ENCODE measurements at places on chromosomes 16 and 17.

GRCh38 chr16:48158296-48158695, 2.5 kb upstream of the ABCC12 start:
- DNase-seq: no peak

DNA sequence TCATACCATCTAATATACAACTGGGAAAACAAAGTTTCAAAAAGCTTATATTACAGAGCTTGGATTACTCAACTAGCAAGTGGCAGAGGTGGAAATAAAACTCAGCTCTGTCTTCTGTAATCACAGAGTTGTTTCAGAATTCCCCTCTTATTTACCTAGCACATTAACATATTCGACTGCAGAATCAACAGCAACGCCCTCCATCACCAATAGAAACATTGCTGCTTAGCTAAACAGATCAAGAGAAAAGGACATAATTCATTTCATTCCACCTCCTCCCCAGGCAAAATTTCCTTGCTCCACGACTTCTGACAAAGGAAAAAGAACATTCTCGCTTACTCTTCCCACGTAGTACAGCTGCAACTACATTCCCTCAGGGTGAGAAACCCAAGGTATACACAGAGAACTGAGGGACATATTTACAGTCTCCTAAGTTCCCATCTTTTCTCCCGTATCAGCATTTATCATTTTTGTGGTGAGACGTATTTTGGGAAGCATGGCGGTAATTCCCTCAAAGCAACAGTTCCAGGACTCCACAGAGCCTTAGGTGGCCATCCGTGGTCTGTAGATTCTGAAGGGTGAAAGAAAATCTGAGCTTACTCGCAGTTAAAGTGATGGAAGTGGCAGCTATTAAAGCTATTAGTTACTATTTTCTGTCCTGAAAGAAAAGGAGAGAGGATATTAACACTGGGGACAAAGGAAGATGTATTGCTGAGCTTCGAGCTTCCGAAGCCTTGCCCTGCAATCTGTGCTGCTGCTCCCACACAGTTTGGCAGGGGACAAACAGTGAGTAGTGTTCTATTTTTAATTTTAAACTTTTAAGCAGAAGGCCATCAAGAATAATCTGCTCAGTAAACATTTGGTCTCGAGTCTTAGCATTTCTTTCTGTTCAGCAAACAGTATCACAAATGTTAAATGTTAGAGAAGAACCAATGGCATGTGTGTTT, 1296.2 kb downstream of the CDH8 start:
- no peak for DNase-seq

DNA sequence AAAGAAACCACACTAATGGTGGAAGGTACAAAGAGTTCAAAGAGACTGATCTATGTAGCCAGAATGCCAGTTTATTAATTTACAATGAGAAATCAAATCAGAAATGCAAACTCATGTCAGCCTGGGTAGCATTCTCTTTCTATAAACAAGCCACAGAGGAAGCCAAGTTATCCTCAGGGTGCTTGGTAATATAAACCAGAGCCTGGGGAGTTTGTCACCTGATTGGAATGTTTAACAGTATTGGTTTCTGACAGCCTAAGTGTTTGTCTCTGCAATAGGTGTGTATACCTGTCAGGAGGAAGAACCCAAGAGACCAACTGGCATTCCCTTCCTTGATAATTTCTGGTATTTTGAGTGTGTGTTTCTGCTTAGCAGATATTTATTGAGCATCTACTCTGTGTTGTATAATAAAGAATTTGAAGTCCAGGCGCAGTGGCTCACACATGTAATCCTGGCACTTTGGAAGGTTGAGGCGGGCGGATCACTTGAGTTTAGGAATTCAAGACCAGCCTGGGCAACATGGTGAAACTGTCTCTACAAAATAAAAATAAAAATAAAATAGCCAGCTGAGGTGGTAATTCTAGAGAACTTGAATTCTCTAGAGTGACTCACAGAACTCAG, 3.1 kb upstream of the C17orf58 start:
- DNase-seq: no peak

DNA sequence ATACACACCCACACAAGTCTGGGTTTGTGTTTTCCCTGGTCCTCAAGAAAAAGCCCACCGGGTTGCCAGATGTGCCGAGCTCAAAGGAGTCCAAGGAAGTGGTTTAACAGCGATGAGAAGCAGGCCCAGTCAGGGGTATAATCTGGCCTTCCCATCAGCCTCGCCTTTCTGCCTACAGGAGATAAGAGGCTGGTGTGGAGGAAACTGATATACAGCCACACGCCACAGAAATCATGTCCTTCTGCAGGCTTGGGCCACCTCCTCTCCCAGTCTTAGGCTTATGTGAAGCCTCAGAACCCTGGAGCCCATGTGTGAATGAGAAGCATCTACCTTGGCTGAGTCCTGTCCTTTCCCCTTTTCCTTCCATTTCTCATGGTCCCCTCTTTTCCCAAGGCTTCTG, 43.6 kb upstream of the MMP2 start:
- DNase-seq: no peak

- DNase-seq: no peak
Observed at GRCh38 chr16:76329106-76329505, 51.9 kb downstream of the CNTNAP4 start.

All from GM18507 (cell line).